ENCODE measurements at places on chromosomes 5 and 9.

DNA sequence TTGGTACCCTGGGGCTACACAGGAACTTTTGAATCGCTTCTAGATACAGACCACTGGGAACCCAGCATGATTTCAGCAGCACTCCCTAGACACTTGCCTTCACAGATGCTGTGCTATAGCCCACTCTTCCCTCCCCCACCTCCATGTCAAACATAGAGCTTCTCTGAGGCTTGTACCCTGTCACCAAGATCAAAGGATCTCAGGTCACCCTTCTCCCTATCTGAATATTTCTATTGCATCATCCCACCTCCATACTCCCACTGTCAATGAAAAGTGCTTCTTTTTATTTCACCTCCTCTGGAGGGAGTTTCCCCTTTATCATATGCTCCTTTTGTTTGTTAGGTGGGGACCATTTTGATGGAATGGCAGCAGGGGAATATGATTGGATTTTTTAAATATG lies 29.2 kb upstream of the PHF24 start:
- DNase-seq = no peak

DNA sequence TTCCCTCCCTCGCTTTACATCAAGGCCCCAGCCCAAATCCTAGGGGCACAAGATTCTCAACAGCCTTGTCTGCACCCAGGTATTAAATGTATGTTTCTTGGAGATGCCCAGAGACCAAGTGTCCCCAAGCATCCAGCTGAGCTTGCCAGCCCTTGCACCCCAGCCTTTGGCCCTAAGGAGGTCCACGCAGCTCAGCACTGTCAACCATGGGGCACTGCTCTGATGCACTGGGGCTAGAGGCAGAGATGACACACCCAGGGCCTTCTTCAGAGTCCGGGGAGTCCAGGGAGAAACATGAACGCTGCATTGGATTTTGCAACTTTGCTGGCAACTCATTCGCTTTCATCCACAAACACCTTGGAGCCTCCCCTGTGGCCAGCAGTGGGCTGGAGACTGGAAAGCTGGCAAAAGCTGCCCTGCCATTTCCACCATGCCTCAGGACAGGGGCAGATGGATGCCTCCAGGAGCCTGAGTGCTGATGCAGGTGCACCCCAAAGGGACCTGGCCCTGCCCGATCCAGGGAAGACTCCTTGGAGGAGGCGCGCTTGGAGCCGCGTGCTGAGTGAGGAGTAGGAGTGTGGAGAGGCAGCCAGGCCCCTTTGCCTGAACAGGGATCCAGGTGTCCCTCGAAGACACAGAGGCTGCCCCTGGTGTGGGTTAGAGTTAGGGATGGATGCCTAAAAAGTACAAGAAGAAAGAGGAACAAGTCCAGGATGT lies 19.3 kb downstream of the PAEP start:
- no peak for DNase-seq

- DNase-seq = no peak
Measured at GRCh38 chr5:45795458-45795857, 99.3 kb upstream of the HCN1 start.

DNA sequence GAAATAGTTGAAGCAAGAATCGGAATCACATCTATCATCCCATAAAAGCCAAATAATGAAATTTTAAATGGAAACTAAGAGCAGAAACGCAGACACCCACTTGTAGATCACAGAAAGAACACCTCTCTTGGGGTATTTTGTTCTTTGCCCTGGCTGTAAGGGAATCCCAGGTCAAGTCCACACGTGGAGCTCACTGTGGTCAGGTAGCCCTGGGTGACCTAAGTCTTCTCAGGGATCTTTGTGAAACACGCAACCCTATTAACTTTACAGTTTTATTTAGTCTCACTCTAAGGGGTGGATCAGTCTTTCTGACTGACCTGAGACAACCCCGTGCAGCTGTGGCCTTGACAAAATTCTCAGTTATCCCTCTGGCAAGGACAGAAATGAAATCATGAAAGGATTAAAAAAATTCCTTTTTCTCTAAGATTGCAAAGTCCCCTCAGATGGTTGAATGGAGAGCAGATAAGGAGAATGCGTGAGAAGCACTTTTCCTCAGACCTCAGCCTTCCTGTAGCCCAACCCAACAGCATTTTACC lies 111.6 kb downstream of the NREP start:
- DNase-seq = no peak

GRCh38 chr5:43570450-43571158 lies 13.7 kb upstream of the PAIP1 start:
- no peak for DNase-seq

GRCh38 chr5:102760815-102761214 lies 5.7 kb downstream of the PAM start:
- no peak for DNase-seq

DNA sequence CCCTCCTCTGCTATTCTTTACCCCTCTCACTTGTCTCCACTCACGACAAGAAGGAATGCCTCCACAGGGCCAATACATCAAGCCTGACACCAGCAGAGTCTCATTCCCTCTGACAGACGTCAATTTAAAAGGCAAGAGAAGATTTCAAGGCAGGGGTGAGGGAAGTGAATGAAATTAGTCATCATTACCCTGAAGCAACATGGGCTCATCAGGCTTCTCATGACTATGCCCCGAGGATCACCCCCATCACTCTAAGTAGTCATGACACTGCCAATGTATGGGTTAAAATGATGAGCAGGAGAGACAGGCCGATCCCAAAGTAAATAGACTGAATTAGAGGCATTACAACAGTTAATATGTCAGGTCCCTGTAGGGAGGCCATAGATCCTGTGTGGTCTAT lies 504.4 kb downstream of the TLE4 start:
- no peak for DNase-seq

- DNase-seq = no peak
Measured at GRCh38 chr5:50832657-50833284, 166.3 kb downstream of the PARP8 start.

- DNase-seq = no peak
Measured at GRCh38 chr5:137279521-137280231, 219.4 kb downstream of the SPOCK1 start.

- DNase-seq = no peak
Measured at GRCh38 chr5:95948631-95949030, 13.0 kb downstream of the ELL2 start.

GRCh38 chr5:54455413-54456157 lies at the start of gene HSPB3:
TSS of gene HSPB3 (plus strand) at chr5:54455699. CDS start at chr5:54455790, 91 bp downstream.
- DNase-seq = no peak

DNA sequence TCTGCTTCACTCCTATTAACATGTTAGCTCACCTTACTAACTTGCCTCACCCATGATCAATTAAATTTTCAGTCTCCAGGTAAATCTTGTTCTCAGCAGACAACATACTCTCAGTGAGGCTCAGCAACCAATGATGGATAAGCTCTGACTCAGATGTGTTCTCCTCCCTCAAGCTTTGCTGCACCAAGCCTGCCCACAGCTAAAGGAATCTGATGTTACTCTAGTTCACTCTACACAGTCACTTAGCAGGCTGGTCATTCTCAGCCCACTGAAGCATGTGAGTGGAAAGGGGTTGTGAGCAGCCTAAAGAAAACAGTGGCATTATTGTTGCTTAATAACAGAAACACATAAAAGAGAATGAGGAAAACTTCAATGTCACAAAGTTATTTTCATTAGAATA lies 37.3 kb upstream of the CTNND2 start:
- DNase-seq = no peak

- no peak for DNase-seq
Measured at GRCh38 chr5:180689775-180690174, 40.4 kb upstream of the FLT4 start.

- no peak for DNase-seq
Measured at GRCh38 chr9:76887003-76887821, 18.7 kb downstream of the PRUNE2 start.

DNA sequence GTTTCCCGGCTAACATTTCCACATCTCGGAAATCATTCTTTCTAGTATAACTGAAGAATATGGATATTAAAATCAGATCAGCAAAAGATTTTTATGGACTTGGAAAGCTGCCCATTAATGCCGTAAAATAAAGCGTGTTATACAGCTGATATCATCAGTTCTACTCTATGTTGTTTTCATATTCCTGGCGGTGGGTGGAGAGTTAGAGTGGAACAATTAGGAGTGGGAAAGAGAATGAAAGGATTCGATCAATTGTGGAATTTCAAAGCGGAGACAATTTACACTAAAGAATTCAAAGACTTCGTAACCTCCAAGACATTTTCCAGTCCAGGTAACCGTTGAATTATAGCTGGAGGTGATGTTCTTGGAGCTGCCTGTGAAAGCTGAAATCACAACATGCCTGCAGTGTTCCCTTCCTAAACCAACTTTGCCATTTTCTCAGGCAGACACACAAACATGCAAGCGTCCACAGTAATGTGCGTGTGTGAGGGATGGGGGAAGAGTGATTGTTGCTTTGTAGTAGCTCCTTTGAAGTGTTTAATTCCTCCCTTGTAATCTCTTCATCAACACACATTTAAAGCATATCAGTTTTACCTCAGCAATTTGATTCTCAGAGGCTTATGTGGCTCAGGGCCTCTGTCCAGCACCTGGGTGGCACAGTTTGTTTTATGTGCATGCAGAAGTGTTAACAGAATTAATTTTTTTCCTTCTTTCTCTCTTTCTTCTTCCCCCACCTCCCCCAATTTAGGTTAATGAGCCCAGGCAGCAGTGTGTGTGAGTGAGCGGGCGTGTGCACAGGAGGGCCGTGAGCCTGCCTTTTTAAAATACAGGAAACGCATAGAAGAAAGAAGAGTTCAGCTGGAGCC lies 544.1 kb downstream of the RAB3C start:
- no peak for DNase-seq

DNA sequence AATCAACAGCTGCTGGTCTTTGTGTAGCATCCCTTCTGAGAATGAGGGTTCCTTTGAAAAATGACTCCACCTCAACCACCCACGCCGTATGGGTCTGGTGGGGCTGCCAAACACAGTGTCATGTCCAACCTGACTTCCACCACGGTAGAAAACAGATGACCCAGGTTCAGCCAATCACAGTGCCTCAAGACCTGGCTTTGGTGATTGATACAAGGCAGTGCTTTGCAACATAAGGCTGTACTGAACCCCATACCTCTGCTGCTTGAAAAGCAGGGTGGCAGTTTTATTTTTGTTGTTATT lies 11.5 kb upstream of the TGFBR1 start:
- DNase-seq = no peak

- no peak for DNase-seq
Measured at GRCh38 chr9:28774433-28775235, 1201.4 kb upstream of the C9orf72 start.

DNA sequence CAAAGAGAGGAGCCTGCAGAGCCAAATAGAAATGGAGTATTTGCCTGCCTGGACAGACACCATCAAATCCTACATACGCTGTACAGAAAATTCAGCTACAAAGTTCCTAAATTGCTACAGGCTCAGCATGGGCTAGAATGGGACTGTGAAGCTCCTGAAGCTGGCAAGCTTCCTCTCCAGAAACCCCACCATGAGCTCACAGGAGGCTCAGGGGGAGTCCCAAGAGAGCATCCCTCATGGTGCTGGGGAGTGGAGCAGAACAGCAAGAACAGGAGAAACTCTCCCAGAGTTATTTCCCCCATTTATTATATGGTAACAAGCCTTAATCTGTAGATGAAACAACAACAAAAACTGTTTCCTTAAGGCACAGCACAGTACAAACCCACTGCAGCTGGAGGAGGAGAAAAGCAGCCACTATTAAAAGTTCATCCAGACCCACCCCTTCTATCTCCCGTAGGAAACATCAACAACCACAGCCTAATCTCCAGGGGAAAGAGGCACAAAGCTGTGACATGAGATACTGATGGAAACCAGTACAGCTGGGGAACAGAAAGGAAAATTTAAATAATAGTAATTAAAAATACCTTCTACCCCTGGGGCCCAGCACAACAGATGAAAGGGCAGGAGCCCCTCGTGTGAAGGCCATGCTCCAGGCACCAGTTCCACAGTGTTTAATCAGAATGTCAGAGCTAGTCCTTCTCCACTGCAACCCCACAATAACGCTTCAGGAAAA lies 548.5 kb downstream of the MTRR start:
- DNase-seq = no peak

DNA sequence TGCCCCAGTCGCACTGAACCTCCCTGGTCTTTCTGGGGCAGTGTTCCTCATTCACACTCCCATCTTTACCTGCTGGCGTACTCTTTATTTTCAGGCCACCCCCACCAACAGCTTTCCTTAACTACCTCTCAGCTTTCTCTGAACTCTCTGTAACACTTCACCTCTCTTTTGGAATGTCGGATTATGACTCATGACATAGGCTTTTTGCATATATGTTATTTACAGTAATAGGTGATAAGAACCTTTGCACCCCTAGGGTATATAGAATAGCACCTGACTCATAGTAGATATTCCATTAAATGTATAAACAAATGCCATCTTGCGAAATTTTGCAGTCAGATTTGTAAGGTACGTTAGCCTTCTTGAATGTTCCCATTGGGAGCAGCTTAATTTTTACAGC lies 52.9 kb upstream of the MIER3 start:
- DNase-seq = no peak

DNA sequence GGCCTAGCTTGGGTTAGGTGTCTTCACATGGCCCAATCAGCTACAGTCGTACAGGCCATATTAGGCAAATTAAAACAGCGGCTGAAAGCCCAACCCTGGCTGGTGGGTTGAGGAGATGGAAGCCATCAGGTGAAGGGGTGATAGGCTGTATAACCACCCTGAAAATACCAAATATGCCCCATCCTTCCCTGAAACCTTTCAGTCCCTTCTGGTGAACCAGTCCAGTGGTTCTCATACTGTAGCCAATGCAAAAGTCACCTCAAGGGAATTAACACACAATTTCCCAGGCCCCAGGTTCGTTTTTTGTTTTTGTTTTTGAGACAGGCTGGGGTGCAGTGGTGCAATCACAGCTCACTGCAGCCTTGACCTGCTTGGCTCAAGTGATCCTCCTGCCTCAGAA lies 19.8 kb upstream of the KCNV2 start:
- no peak for DNase-seq

DNA sequence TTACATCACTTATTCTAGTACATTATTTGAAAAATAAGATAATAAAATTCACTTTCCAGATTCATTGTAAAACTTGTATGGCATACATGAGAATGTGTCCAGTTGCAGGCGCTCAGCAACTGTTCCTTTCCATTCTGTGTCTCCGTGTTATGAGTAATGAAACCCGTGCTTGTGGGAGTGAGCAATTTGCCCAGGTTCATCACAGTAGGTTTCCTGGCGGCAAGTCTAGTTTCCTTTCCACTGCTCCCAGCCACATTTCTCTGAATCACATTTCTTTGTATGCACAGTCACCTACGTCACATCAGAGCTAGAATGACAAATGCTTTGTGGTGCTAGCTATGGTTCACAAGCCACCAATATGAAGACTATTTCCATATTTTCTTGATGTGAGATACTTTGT lies 39.9 kb downstream of the MOCS2 start:
- DNase-seq = no peak

Measured in stimulated activated CD4-positive, alpha-beta T cell treated with anti-CD3 and anti-CD28 coated beads, Interleukin-1b, Interleukin-23, amount 100 ng/mL, for 1 hour (primary cell).